ENCODE measurements at places on chromosomes 12 and 14.

DNA sequence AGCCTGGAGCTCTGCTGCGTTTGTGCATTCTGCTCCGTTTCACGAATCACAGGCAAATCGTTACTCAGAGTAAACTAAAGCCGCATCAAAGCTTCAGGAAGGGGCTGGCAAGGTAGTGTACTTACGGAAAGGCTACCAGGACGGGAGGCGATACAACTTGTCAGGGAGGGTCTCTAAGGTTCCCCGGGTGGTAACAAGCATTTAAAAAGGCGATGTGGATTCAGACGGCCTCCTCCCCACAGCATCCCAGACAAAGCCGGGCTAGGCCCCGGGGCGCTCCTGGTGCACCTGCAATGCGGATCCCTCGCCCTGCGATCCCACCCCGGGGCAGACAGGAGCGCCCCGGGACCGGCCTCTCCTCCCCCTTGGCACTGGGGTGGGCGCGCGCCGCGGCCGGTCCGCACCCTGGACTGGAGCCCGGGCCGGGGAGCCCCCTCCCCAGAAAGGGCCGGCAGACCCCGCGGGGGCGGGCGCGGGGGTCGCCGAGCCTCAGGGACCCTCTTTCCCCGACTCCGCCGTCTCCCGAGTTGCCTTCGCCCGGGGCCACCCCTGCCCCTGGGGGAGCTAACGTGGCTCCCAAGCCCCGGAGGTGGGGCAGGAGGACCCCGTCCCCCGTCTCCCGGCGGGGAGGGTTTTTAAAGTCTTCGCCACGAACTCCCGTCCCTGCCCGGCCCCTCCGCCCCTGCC, 718 bp downstream of the CCDC92 start:
- peak; percentile 84 for DNase-seq

DNA sequence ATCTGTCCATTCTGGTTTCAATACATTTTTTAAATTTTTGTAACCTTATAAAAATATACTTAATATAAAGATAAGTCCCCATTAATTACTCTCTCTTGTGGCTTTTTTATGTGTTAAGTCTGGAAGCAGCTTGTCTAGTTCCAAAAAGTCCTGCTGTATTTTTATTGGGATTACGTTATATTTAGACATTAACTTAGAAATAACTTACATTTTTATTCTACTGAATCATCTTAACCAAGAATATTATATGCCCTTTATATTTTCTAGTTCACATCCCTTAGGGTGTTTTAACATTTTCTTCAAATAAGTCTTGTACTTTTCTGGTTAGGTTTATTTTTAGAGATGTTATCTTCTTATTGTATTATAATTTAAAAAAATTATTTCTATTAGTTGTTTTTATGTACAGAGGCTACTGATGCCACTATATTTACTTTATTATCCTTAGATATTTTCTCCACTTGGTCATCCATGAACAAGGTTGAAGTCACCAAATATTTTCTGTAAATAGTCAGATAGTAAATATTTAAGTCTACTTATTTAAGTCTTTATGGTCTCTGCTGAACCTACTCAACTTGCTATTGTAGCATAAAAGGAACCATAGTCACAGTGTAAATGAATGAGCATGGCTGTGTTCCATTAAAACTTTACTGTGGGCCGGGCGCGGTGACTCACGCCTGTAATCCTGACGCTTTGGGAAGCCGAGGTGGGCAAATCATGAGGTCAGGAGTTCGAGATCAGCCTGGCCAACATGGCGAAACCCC, 132.4 kb upstream of the NEDD1 start:
- no peak for DNase-seq

DNA sequence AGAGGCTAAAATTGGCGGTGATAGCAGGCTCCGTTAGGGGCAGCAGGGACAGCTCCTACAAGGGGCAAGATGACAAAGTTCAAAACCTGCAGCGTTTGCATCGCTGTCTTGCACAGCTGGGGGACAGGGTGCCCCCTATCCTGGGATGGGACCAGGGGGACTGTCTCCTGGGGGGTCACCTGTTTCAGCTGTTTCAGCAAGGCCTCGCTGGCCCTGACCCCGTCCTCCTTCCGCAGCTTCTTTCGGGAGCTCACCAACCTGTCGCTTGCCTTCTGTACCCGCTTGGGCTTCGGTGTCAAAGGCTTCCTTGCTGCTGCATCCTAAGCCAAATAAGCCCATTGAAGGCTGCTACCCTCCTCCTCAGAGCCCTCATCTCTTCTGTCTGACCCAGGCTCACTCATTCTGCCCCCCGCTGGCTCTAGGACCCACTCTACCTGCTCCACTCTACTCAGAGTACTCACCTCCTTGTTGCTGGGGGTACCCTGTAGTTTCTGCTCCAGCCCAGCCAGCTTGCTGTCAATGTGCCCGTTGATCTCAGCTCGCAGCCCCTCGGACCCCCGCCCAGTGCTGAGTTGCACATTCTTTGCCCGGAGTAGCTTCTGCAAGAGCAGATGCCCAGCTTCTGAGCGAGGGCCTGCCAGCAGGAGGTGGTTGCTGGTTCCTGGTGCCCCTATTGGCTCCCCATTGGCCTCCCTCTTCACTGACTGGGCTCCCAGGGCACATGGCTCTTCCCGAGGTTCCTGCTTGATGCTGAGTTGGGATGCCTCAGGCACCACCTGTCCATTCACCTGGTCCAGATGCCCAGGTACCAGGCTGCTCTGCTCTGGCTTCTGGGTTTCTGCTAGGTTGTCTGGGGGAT, 12.4 kb upstream of the PRKAG1 start:
- DNase-seq: no peak

DNA sequence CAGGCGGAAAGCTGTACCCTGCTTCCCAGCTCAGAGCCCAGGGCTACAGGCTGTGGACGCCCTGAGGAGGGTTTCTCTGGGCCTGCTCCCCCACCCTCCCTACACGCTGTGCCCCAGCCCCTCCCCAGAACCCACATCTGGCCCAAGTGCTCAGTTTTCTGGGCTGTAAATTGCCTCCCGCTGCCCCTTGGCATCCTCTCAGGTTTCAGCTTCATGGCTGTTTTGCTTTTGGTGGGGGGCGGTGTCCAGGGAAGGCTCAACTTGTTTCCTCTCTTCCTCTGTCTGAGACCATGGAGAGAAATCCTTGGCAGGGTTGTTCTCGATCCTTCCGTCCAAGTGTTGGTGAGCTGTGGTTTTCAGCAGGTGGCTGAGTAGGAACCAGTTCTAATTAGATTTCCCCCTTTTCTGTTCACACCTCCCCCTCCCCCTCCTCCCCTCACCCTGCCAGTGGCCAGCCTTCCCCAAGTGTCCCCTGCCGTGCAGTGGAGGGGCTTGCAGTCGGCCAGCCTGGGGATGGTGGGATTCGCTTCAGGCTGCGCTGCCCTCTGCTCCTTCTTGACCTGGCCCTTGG, 61.8 kb downstream of the TSPAN9 start:
- no peak for DNase-seq

DNA sequence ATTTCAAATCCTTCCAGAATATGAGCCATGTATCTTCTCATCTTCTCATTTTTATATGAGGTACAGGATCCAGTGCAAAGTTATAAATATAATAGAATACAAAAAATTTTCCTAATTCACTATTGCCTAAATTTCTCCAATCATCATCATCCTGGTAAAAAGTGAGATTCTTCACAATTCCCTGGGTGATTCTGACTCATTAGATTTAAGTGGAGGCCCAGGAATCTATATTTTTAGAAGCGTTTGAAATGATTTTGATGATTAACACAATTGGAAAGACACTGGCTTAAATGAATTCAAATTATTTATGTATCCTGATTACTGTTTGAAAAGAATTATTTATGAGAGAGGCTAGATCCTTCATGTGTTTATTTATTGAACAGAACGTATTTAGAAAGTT, 380.3 kb upstream of the PDE3A start:
- DNase-seq: no peak

Data from activated CD4-positive, alpha-beta T cell treated with anti-CD3 and anti-CD28 coated beads, Interleukin-2, amount 10 ng/mL, durations not matched to agents 24 days and 14 days (primary cell).